A549 treated with RU486 at 1 μM for 4 hours (cell line): ENCODE measurements at places on chromosomes 1 and 21. TPM values are rescaled to one million over a fixed set of nuclear protein-coding genes. Genes with fewer than 3 reads are reported as not detected.

The FCGR1A gene
- not detected in 5 replicates for total RNA-seq

The HSD11B1 gene
- not detected in 5 replicates for total RNA-seq

The MAP1LC3C gene
- total RNA-seq, result 0.21 to 0.23 TPM (median 0.22 TPM) in 3 of 5 replicates, not detected in the others

The SAMSN1 gene
- total RNA-seq, result not detected in 5 replicates

The PLEKHA6 gene
- 16.9 to 32.3 TPM (median 25.3 TPM) in 5 replicates for total RNA-seq

The ADCY10 gene
- total RNA-seq, result 0.07 to 0.17 TPM (median 0.13 TPM) in 5 replicates

The CD244 gene
- not detected in 5 replicates for total RNA-seq

The NTNG1 gene
- total RNA-seq, result not detected in 5 replicates

The LCE6A gene
- not detected in 5 replicates for total RNA-seq

The ERG gene
- 0.21 TPM in 1 of 5 replicates, not detected in the others for total RNA-seq

The CA6 gene
- not detected in 5 replicates for total RNA-seq

The FAM110D gene
- total RNA-seq, result 0.06 TPM in 1 of 5 replicates, not detected in the others

The OR2T33 gene
- not detected in 5 replicates for total RNA-seq

The PRELP gene
- not detected in 5 replicates for total RNA-seq

The FALEC gene
- total RNA-seq, result 0.29 to 0.46 TPM in 2 of 5 replicates, not detected in the others

The REN gene
- not detected in 5 replicates for total RNA-seq

The AUNIP gene
- 5.8 to 7.8 TPM (median 6.4 TPM) in 5 replicates for total RNA-seq

The ERICH3 gene
- total RNA-seq, result not detected in 5 replicates

The HAPLN2 gene
- 0.13 to 0.14 TPM in 2 of 5 replicates, not detected in the others for total RNA-seq

The IVL gene
- 0.08 TPM in 1 of 5 replicates, not detected in the others for total RNA-seq

The PGLYRP4 gene
- total RNA-seq, result not detected in 5 replicates

The SPSB1 gene
- 23.6 to 30.6 TPM (median 26.3 TPM) in 5 replicates for total RNA-seq

The PLCH2 gene
- total RNA-seq, result 0.14 to 0.48 TPM (median 0.28 TPM) in 5 replicates

The GSTM5 gene
- total RNA-seq, result not detected in 5 replicates

The RPTN gene
- total RNA-seq, result not detected in 5 replicates

The TFF3 gene
- total RNA-seq, result not detected in 5 replicates

The C8B gene
- not detected in 5 replicates for total RNA-seq

The PIGP gene
- 7.3 to 16.6 TPM (median 15.6 TPM) in 5 replicates for total RNA-seq

The UBE2U gene
- not detected in 5 replicates for total RNA-seq

The DIRAS3 gene
- total RNA-seq, result 0.86 to 1.4 TPM (median 1.3 TPM) in 5 replicates

The LDLRAD1 gene
- not detected in 5 replicates for total RNA-seq

The XCL2 gene
- total RNA-seq, result not detected in 5 replicates

The C1orf141 gene
- not detected in 5 replicates for total RNA-seq

The LRRC39 gene
- total RNA-seq, result 0.05 to 0.14 TPM in 2 of 5 replicates, not detected in the others

The GJA9 gene
- total RNA-seq, result not detected in 5 replicates

The NDUFV3 gene
- 20.0 to 27.8 TPM (median 20.5 TPM) in 5 replicates for total RNA-seq
